Endothelial cell (in vitro differentiated cells): ENCODE measurements at places on chromosomes 7 and 10.
A peak's percentile ranks its signal among the peaks of the same experiment; 100 is the strongest.

DNA sequence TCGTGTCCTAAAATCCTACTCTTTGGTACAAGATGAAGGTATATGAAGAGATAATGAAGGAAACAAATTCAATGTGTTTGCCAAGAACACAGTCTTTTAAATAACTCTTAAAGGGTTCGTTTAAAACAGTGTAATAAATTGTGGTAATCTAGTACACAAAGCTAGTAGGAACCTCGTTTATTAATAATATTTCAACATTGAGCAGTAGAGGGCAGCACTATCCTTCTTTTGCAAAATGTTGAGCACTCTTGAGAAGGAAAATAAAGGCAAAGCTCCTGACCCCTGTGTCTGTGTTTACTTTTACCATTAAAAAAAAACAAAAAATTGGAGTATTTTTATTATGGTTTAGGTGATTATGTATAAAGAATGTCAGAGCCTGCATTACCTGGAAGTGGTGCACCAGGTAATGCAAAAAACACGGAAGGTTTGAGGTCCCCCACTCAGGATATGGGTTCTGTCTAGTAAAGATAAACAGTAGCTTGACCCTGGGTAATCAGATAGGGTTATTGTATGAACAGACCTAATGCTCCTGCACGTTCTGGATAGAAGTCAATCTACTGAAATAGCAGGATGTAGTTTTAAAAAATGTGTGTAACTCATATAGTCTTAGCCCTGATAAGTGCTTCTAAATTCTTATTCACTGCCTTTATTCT, 5.7 kb upstream of the GOT1 start:
- peak; percentile 21 for DNase-seq

DNA sequence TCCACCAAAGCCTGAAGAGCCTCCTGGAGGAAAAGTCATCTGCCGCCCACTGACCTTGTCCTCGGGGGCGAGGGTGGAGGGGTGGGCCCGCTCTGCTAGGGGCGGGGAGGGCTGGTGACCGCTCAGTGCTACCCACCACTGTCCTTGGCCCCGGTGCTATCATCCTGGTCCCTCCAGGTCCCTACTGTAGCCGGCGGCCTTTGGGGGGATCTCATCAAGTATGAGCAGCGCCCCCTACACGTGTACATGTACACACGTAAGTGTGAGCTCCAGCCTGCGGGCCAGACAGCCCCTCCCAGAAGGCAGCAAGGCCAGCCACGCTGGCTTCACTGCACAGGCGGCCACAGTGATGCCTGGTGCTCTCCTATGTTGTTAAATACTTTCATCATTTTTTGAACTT, 19.6 kb downstream of the TTYH3 start:
- DNase-seq, result no peak

- DNase-seq, result no peak
Observed at GRCh38 chr10:131946321-131946751, 35.4 kb downstream of the BNIP3 start.

DNA sequence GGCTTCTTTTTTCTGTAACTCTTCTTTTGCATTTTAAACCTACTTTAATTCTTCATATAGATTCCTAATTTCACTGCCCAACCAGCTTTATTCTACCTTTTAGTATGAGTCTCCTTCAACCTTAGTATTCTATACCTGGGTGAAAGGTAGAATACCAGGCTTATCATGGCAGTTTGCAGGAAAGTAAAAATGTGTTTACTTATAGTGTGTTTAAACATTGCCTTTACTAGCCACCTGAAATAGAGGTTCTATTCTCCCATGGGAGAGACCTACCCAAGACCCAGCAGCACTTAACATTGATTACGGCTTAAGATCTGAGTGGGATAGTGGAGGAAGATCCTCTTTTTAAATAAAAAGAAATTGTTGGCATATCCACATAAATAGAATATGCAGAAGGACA, 1.6 kb upstream of the MYPN start:
- DNase-seq, result no peak

GRCh38 chr10:70918851-70919530, 30.6 kb upstream of the PCBD1 start:
- DNase-seq, result no peak

DNA sequence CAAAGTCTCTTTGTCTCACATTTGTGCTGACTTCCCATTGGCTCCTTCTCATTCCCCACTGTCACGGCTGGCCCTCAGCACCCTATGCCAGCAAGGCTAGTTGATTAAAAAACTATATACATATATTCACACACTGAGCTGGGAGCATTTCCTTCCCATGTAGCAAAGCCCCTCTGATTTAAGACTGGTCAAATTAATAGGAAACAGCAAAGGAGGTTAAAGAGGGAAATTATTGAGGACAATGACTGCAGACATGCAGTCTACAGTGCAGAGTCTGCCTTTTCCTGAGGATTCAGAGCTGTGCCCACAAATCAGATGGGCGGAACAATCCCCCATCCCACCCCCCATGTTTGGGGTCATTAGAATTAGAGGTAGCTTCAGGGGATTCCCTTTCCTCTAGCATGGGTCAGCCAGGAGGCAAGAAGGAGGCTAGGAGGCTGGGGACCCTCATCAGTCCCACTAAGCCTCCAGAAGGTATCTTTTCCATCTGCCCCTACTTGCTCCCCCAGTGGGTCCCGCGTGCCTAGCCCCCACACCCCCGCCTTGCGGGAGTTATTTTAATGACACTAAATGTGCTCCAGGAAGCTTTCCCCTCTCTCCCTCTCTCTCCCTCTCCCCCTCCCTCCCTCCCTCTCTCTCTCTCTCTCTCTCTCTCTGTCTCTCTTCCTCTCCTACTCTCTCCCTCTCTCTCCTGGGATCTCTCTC, 9.8 kb upstream of the DLX6 start:
- no peak for DNase-seq

- DNase-seq, result no peak
Observed at GRCh38 chr10:6310977-6311376, 108.2 kb downstream of the PFKFB3 start.

GRCh38 chr10:31912898-31913850, 15.5 kb downstream of the ARHGAP12 start:
- DNase-seq, result no peak

- no peak for DNase-seq
Observed at GRCh38 chr7:138584696-138585095, 116.5 kb downstream of the SVOPL start.

GRCh38 chr7:106282390-106282789, 2.4 kb downstream of the NAMPT start:
- DNase-seq, result no peak

DNA sequence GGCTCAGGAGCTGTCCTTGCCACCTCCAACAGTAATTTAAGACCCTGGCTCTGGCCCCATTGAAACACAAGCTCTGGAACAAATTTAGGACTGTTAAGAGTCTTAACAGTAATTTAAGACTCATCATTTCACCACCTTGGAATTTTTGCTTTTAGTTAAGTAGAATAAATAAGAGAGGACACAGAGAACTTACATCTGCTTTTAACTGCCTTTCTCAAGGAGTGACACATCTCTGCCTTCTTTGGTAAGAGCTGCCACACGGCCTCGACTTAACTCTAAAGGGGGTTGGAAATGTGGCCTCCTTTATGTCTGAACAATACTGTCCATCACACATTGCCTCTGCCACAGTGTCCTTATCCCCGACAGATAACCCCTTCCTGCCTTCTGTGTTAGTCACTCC, 77.9 kb downstream of the HERPUD2 start:
- no peak for DNase-seq

- no peak for DNase-seq
Observed at GRCh38 chr7:138285129-138285528, 174.9 kb upstream of the TRIM24 start.

DNA sequence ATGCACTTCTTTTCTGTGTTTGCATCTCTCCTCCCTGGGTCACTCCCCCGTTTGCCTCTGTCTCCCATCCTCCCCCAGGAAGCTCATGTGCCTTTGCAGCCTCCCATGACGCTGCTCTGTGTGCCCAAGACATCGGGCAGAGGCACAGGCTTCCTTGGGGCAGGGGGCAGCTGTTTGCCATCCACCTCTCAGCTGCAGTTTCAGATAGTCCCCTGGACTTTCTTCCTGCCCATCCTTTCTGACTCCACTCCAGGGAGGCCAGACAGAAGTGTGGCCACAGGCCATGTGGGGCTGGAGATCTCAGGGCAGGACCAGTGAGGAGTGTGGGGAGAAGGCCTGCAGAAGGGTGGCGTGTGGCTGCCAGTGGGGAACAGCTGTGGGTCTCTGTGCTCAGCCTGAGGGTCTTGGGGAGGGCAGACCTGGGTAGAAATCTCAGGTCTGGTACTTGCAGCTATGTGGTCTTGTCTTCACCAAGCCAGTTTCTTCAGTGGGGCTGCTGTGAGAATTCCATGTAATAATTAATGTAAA, 10.6 kb upstream of the SAMD8 start:
- no peak for DNase-seq

DNA sequence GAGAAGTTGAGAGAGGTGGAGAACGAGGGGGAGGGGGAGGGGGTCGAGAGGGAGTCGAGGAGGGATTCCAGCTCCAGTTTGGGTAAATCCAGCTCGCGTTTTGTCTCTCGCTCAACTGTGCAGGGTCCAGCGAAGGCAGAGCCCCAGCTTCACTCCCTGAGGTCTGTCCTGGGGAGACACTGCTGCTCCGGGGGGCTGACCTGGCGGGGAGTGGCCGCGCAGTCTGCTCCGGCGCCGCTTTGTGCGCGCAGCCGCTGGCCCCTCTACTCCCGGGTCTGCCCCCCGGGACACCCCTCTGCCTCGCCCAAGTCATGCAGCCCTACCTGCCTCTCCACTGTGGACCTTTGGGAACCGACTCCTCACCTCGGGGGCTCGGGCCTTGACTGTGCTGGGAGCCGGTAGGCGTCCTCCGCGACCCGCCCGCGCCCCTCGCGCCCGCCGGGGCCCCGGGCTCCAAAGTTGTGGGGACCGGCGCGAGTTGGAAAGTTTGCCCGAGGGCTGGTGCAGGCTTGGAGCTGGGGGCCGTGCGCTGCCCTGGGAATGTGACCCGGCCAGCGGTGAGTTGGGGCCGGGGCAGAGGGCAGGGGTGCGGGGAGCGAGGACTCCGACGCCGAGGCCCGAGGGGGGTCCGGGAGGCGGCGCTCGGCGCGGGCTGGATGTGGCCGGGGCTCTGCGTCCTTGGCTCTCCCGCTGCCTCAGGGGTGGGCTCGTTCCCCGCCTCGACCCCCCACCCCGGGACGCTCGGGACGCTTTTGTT, at the start of gene TET1:
Gene TET1, plus strand, starts transcription at position 152 of the 757 bp plus-strand sequence. CDS start 12,002 bp downstream, outside the sequence.
- peak; percentile 79 for DNase-seq

- no peak for DNase-seq
Observed at GRCh38 chr7:128920913-128921582, 10.5 kb upstream of the KCP start.

- DNase-seq, result no peak
Observed at GRCh38 chr7:4249241-4249640, 432.9 kb upstream of the FOXK1 start.

- DNase-seq, result no peak
Observed at GRCh38 chr7:4995429-4995969, 36.5 kb upstream of the MMD2 start.

DNA sequence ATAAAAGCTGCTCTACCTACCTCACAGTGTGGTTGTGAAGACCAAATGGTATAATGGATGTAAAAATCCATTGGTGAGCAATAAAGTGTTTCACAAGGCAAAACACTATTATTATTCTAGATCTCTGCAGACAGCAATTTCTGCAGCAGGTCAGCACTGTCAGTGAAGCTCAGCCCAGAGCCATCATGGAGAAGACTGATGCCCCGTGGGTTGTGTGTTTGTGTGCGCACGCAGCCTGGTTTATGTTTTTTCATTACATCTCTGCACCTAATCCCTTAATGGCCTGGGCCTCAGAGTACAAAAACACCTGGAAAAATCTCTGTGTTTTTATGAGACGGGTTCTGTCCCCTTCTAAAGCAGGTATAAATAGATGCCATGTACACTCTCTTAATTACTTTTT, 64.2 kb downstream of the PARP12 start:
- DNase-seq, result no peak

- DNase-seq, result no peak
Observed at GRCh38 chr10:129646973-129647372, 179.9 kb downstream of the MGMT start.

DNA sequence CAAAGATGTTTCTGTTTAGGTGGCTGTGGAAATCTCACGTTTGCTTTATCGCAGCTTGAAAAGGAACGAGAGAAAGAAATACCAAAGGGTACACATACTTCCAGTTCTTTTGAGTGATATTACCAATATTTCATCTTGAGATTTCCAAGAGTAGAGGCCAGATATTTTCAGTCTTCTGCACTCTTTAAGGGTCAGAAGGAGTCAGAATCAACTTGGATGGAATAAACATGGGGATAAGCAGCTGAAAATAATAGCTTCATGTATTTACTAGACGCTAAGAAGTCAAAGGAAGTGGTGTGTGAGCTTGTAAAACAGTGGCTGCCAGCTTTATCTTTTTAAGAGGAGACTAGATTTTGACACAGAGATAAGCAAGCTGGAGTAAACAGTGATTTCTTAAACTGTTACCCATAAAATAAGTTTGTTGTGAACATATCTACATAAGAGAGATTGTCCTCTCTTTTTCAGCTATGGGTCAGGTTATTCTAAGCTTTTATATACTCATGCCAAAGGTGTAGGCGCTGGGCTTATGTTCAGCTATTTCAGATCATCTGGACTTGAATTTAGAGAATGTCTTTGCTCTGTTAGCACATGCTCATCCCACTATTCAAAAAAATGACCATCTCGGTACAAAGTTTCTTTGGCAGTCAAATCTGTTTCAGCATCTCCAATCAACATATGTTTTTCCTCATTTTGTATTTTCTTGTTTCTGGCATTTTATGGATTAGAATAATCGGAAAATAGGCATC, 170.8 kb upstream of the TCF7L2 start:
- no peak for DNase-seq

GRCh38 chr7:96685353-96685752, 24.3 kb downstream of the SEM1 start:
- DNase-seq, result no peak

DNA sequence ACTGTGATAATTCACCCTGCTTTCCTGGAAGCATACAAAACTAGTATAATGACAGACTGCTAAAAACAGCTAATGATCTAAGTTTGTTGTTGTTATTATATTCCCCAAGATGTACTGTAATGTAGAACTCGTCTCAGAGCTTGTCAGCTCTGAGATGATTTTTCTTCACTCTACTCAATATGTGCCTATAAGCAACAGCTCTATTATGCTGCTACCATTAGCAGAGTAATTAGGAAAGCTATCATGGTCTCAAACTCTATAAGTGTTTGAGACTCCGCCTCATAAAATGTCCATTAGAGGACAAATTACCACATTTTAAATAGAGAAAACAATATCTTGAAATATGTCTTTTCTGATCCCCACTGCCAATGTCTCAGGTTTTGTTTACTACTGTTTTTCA, 476.5 kb upstream of the PCDH15 start:
- no peak for DNase-seq
